Activated naive CD8-positive, alpha-beta T cell treated with anti-CD3 and anti-CD28 coated beads for 36 hours (primary cell): ENCODE measurements at places on chromosomes 1 and 21. TPM values are rescaled to one million over a fixed set of nuclear protein-coding genes. Genes with fewer than 3 reads are reported as not detected.

Gene NIBAN1
- total RNA-seq: 8.1 TPM

Gene GPX7
- total RNA-seq: 29.4 TPM

Gene PTPN22
- total RNA-seq: 68.4 TPM

Gene SPRR3
- not detected for total RNA-seq

Gene TMEM125
- 0.30 TPM for total RNA-seq
